ENCODE measurements at places on chromosomes 7 and 10.

GRCh38 chr7:142352543-142352942 lies 94.7 kb upstream of the PRSS58 start:
- no peak for DNase-seq

- DNase-seq: no peak
These were observed 1013.8 kb upstream of the MBL2 start for GRCh38 chr10:53786236-53786900.

- DNase-seq: no peak
These were observed 7.8 kb upstream of the ZNF485 start for GRCh38 chr10:43598446-43598845.

- DNase-seq: no peak
These were observed 46.4 kb upstream of the ZNF138 start for GRCh38 chr7:64747802-64748201.

DNA sequence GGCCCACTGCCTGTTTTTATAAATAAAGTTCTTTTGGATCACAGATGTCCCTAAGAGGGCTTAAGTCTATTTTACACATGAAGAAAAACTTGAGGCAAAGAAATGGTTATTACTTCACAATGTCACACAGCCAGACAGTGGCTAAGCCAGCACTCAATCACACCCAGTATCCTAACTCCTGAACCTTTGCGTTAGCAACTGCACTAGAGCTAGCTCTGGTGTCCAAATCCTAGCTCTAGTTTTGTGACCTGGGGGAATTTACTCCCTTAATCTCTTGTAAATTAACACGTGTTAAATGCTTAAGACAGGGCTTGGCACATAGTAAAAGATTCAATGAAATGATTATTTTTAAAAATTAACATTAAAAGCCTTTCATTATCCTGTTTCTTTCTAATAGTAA lies 49.0 kb upstream of the TPK1 start:
- no peak for DNase-seq

GRCh38 chr7:133550145-133550544 lies 297.3 kb downstream of the EXOC4 start:
- DNase-seq: no peak

DNA sequence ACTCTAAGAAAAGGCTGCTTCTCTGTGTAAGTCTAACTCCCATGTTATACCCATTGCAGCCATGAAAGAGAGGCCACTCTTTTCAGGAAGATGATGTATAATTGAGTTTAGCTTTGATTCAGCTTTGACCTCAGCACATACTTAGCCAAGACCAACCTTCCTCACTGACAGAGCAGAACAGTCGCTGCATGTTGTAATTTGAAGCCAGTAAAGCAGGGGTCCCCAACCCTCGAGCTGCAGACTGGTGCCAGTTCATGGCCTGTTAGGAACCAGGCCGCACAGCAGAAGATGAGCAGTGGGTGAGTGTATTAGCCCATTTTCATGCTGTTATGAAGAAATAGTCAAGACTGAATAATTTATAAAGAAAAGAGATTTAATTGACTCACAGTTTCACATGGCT lies 223.9 kb downstream of the GPR158 start:
- DNase-seq: no peak

- DNase-seq: no peak
These were observed 29.4 kb upstream of the CLDN3 start for GRCh38 chr7:73799282-73800141.

DNA sequence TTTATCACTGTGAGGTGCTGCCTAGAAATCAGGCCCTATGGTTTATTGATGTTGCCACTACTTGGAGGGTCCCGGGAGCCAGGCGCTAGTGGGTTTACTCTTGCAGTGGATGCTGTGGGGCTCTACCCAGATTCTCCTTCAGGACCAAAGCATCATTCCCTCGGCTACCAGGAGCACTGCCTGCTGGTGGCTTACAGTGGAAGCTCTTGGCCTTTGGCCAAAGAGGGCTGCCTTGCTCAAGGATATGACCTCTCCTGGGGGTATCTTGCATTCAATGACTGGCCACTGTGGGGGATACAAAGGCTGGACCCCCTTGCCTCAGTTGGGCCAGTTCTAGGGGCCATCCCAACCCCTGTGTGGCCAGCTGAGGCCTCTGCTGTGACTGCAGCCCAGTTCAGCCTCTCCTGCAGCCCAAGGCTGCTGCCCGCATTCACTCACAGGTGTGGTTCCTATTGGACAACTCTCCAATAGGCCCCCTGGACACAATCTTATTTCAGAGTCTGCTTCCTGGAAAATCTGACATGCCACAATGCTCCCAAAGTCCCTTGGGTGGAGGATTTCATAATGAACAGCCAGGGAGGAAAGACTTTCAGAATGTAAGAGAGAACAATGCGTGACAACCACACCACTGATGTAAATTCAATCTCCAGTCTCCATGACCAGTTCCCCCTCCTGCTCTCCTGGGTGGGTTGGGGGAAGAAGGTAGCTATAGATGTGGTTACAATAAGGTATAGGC lies 196.3 kb downstream of the SNX10 start:
- DNase-seq: no peak

GRCh38 chr10:123139165-123139520 lies 3.4 kb downstream of the HMX3 start:
- no peak for DNase-seq

DNA sequence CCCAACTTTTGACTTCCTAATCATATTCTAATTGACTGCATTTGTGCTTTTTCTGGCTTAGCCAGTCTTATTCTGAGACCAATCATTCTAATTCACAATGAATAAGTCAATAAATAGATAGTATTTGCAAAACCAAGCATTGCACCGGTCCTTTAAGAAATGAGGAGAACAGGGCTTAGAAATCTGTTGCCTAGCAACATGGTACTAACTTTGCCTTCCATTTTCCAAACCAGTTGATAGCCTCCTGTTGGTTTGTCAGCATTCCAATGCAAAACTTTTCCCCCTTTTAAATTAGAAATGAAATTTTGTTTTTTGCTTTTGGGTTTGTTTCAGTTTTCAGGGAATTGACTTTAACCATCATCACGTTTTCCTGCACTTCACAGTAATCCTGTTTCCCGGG lies 603.5 kb upstream of the NRP1 start:
- DNase-seq: no peak

GRCh38 chr7:40859965-40860543 lies 725.2 kb downstream of the SUGCT start:
- no peak for DNase-seq

- DNase-seq: no peak
These were observed 12.3 kb downstream of the CNPY1 start for GRCh38 chr7:155533827-155534690.
